Left renal pelvis (tissue), 4 donors: ENCODE measurements at places on chromosomes 1 and 21.

- no peak for DNase-seq
Observed at GRCh38 chr1:55530749-55531478, 315.8 kb upstream of the USP24 start.

- no peak for DNase-seq
Observed at GRCh38 chr1:3244927-3245315, 175.9 kb downstream of the PRDM16 start.

GRCh38 chr21:44354001-44354405 is 582 bp downstream of the TRPM2 start:
- no peak for DNase-seq

DNA sequence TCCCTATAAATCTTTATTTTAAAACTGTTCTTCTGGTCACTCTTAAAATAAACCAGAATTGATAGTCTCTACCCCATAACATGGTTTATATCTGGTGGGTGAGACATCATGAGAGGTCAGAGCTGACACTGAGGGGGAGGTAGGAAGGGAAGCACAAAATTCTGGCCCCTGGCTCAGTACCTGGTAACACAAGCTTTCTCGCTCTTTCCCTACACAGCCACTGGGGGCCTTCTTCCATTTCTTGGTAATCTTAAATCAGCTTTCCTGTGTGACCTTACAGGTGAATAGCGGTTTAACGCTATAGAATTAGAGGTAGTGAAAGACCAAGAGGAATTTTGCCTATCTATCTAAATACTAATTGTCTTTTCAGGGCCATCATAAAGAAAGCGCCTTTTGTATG is 5.4 kb downstream of the CRNN start:
- DNase-seq = no peak

DNA sequence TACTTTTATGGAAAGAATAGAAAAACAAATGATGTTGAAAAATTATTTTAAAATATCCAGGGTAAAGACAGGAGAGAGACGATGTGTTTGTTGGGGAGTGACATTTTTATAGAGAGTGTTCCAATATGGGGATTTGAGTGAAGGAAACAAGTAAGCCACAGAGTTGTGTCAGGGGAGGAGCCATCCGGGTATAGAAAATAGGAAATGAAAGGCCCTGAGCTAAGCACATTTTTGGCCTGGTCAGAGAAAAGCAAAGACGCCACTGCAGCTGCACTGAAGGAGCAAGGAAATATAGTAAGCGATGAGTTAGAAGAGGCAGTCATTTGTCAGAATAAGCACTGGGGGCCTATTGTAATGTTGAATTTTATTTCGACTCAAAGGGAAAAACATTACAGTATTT is 107.3 kb upstream of the ADGRL4 start:
- peak; percentile 7 for DNase-seq

DNA sequence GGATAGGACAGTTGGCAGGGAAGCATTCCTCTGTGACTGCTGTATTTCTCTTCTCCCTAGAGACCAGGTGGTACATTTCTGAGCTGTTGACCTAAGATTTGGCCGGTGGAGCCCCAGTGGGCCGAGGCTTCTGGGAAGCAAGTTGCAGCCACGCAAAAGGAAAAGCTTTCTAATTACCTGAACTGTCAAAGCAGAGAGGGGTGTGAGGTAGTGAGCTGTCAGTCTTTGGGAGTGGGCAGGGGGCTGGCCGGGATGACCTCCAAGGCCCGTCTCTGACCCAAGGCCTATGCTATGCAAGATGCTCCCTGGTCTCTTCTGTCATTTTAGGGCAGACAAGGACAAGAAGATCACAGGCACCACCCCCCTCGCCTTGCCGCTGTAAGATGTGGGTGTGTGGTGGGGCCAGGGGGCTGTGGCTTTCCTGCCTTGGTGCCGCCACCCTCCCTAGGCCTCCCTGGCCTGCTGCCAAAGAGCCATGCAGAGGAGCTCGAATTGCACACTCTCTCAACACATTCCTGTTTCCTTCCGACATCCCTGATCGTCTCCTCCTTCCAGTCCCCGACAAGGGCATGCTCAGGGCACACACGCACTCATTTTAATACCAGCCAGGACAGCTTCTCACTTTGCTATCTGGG is 7.7 kb downstream of the PADI1 start:
- DNase-seq = peak; percentile 54

- no peak for DNase-seq
Observed at GRCh38 chr21:38909109-38909508, 103.4 kb downstream of the ETS2 start.

GRCh38 chr1:54869173-54869851 is 17.7 kb downstream of the DHCR24 start:
- no peak for DNase-seq
